Osteoblast (primary cell): ENCODE measurements at places on chromosomes 3 and 15.
A peak's percentile ranks its signal among the peaks of the same experiment; 100 is the strongest.

DNA sequence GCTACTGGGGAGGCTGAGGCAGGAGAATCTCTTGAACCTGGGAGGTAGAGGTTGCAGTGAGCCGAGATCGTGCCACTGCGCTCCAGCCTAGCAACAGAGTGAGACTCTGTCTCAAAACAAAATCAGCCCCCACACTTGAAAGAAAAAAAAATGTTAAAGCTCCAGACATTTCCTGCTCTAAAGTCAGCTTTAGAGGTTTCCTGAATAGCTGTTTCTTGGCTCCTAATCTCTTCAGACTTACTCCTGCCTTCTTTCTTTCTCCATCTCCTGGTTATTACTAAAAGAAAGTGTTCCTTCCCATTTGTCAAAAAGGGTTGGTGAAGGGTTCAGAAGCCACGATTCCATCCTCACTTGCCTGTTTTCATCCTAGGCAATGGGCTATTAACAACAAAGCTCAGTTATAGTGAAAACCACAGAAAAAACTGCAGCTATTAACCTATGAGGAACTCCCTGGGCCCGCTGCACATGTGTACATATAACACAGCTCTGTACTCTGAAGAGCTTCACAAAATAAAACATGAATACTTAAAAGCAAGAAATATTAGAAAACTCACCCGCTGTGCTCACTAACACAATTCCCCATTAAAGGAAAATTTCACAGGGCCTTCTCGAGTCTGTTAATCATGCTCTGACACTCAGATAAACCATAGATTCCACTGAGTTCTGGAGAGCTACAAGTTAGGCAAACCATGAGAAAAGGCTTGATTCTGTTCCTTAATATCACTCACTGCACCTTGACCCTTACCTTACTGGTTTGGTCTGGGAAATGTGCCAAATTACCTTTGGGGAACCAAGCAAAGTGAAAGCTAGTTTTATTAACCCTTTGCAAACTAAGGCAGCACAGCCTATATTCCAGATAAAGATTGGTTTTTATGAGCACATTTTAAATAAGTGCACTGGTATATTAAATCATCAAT is 89.9 kb upstream of the TSPAN3 start:
- no peak for DNase-seq

DNA sequence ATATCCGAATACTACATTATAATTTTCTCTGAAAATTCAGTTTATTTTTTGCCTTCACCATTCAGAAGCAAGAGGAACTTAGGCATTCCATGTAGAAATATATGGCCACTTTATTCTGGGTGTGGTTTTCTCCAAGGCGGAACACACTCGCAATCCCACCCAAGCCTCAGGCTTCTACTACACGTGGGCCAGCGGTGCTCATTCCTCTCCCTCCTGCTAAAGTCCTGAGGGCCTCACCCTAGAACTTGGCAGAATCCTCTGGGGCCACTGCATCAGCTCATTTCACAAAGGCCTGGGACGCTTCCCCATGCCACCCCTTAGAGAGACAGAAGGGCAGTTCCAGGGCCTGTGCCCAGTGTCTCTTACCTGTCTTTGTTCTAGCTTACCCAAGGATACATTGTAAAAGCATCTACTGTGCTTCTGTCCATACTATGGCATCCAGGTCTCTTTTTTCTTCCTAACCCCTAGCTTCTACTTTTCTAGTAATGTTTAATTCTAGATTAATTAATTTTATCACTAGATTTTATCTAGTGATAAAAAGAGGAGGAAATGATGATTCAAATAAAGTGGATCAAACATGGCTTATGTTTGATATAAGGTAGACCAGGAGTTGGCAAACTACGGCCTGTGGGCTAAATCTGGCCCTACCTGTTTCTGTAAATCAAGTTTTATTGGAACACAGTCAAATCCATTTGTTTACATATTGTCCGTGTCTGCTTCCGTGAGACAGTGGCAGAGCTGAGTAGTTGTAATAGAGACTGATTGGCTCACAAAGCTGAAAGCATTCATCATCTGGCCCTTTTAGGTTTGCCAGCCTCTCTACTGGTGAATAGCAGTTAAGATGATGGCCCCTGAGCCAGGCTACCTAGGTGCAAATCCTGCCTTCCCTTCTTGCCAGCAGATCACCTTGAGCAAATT is 29.8 kb downstream of the LARS2 start:
- DNase-seq = no peak

DNA sequence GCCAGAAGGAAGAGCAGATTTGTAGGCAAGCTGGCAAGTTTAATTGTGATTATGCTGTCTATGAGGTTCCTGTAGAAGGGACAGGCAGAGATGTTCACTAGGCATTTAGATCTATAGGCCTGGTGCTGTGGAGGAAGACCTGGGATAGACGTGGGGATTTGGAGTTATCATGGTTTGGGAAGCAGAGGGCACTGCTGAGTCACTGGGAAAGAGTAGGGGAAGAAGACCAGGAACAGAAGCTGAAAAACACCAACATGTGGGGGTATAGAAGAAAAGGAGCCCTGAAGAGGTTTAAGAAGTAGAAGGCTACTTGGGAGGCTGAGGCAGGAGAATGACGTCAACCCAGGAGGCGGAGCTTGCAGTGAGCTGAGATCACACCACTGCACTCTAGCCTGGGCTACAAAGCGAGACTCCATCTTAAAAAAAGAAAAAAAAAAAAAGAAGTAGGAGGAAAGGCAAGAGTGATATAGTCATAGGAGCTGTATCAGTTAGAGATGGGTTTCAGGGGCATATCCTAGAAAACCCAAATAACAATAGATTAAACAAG is 19.3 kb downstream of the GRK7 start:
- peak; percentile 56 for DNase-seq

DNA sequence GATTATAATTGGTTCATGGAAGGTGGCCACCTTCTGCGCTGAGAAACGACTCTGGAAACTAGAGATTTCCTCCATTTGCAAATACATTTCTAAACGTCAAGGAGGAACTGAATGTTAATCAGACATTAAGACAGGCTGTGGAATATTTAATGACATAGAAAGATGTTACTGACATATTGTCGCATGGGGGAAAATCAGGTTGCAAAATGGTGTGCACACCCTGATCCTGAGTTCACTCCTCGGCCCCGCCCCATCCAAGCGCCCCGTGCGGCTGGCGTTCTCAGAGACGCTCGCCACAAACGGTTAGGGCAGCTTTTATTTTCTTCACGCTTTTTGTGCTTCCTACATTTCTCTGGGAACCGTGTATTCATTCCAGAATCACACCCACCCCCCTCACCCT is 10.7 kb downstream of the H1-8 start:
- no peak for DNase-seq

DNA sequence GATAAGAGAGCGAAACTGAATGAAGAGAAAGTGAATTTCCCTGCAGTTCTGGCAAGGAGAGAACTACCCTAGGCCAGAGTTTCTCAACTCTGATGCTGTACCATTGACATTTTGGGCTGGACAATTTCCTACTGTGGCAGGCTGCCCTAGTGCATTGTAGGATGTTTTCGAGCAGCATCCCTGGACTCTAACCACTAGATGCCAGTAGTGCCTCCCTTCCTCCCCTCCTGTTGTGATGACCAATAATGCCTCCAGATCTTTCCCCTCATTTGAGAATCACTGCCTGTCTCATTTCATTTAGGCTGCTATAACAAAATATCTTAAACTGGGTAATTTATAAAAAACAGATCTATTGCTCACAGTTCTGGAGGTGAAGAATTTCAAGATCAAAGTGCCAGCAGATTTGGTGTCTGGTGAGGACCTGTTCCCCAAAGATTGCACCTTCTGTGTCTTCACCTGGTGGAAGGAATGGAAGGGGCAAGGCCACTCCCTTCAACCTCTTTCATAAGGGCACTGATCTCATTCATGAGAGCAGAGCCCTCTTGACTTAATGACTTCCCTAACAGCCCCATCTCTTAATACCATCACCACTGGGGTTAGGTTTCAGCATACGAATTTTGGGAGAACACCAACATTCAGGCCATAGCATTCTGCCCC is 188.9 kb upstream of the MEIS2 start:
- DNase-seq = no peak

- DNase-seq = no peak
Measured at GRCh38 chr3:157166561-157166960, 6.6 kb upstream of the CCNL1 start.

DNA sequence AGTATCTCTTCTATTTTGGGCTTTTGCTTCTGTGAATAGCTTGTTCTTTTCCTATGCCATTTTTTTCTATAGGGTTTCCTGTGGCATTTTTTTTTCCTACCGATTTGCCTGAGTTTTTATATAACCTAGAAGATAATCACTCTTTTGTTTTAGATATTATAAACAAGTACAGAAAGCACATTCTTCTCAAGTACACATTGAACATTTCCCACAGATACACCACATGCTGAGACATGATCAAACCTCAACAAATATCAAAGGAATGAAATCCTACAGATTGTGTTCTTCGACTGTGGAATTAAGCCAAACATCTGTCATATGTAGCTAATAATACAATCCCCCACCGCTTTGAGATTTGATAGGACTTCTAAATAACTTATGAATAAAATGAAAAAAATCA is 9.1 kb upstream of the FEM1B start:
- DNase-seq = no peak
